Right ventricle myocardium superior (tissue), 1 donor: ENCODE measurements at places on chromosomes 7 and 10. TPM values are rescaled to one million over a fixed set of nuclear protein-coding genes. Genes with fewer than 3 reads are reported as not detected.

DNA sequence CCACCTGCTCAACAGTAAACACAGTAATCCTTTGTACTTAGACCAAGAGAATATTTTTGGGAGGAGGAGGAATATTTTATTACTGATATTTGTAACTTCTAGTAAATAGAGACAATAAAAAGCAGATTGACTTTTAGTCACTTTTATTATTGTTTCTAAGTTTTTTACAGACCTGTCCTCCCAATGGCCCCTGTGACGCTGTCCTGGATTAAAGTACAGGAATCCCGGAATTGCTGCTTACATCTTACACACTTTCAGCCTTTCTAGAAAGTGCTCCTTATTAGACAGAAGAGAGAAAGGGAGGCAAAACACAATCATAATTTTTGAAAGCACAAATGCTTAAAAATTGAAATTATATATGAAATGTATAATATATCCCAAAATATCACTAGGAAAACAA, 86.4 kb upstream of the PRKG1 start:
- no peak for DNase-seq

- no peak for DNase-seq
Measured at GRCh38 chr10:20618011-20618547, 279.0 kb downstream of the NEBL start.

DNA sequence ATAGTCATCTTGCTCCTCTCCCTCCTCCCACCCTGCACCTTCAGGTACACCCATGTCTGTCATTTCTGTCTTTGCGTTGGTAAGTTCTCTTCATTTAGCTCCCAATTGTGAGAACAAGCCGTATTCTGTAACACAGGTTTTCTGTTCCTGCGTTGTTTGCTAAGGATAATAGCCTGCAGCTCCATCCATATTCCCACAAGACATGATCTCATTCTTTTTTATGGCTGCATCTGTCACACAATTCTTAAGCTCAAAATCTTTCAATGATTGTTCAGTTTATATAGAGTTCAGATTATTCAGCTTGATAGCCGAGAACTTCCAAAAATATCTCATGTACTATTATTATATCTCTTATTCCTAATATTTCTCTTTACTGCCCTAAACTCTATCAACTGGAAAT, 16.0 kb upstream of the TMEM168 start:
- DNase-seq: no peak

- DNase-seq: no peak
Measured at GRCh38 chr10:106175760-106176377, 988.6 kb downstream of the SORCS1 start.

DRGX gene
- total RNA-seq: not detected

OPN4 gene
- total RNA-seq: 0.40 TPM

SEMA3E gene
- total RNA-seq: 0.27 TPM

IL6 gene
- 1.0 TPM for total RNA-seq

DNA sequence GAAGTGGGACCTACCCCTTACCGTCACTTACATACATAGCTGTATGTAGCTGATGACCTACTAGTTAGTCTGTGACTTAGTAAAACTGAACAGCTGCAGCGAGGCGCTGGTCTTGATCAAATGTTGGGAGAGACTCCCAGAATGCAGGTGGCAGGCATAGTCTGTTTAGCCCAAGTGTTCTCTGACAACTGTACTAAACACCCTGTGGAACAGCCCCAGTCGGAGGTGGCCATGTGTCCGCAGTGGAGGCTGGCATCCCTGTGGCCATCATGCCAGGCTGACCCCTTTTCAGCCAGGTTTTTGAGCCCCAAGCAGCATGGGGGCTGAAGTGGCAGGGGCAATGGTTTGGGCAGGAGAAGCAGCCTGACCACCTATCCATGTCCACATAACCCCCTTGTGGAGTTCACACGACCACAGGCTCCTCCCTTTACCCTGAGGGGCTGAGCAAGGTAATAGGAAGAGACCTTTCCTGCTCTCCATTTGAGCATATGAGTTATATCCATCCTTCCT, 7.2 kb downstream of the ADCY1 start:
- no peak for DNase-seq

AKR1D1 gene
- not detected for total RNA-seq

- DNase-seq: no peak
Measured at GRCh38 chr10:67782530-67782929, 55.5 kb downstream of the DNAJC12 start.

DNA sequence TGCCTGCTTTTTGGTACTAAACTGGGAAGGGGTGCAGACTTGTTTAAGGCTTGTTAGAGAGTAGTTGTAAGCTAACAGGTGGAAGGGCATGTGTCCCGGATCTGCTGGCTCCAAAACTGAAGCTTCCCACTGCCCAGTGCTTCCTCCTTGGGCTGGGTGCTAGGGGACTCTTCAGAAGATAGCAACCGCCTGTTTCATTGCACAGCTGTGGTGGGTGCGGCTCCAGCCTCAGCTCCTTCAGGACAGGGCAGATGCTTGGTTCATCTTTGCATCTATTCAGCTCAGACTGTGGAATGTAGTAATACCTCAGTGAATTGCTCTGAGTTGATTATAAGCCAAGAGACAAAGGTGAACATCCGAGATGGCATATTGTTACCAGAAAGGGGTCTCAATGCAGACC, 527.1 kb downstream of the TYW1 start:
- DNase-seq: no peak

VWA2 gene
- total RNA-seq: 0.08 TPM

DNA sequence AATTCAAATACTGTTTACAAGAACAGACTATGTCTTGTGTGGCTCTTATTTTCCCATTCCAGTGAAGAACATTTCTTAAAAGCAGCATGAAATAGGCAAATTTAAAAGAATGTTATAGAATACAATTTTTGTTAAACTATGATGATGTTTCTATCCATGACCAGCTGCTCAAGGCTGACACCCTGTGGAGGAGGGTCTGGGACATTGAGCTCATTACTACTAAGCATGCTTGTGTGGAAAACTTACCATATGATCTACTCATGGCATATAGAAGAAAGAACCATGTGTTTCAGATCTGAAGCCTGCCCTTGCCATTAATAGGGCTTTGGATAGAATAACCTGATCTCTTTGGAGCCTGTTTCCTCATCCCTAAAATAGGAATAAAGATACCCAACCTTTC, 125.0 kb downstream of the FOXP2 start:
- DNase-seq: no peak

GRCh38 chr10:89217057-89217990, 10.2 kb upstream of the CH25H start:
- DNase-seq: no peak

DNA sequence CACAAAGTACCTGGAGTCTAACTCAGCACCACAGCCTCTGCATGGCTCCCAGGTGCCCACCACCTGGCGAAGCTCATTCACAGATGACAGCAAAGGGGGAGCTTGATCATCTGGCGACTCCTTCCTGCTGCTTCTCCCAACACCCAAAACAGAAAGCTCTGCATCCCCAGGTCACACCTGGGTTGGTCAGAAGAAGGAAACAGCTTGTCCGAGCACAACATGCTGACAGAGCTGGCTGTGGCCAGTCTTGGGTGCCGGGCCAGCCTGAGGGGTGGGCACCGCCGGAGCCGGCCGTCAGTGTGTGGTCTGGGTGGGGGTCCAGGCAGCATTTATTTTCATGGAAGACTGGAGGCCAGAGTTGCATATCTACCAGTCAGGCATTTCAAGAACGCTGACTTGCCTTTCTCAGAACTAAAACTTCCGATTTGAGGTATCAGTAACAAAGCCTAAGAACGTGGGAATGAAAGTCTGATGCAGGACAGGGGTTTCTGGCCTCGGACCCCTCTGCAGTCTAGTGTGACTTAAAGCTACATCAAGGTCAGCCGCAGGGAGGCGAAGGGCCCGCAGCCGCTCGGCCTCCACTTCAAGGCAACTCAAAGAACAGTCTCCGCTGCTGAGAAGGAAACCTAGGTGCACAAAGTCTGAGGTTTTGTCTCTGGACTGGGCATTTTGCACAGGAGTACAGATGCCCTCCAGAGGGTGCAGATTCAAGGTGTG, 109.6 kb downstream of the CYTH3 start:
- DNase-seq: no peak

- no peak for DNase-seq
Measured at GRCh38 chr10:100551196-100551595, 15.5 kb downstream of the HIF1AN start.

GRCh38 chr7:41695661-41696322, 7.1 kb downstream of the INHBA start:
- DNase-seq: no peak

HIBADH gene
- total RNA-seq: 113 TPM

- DNase-seq: no peak
Measured at GRCh38 chr10:7520507-7521485, 110.0 kb upstream of the SFMBT2 start.

DNA sequence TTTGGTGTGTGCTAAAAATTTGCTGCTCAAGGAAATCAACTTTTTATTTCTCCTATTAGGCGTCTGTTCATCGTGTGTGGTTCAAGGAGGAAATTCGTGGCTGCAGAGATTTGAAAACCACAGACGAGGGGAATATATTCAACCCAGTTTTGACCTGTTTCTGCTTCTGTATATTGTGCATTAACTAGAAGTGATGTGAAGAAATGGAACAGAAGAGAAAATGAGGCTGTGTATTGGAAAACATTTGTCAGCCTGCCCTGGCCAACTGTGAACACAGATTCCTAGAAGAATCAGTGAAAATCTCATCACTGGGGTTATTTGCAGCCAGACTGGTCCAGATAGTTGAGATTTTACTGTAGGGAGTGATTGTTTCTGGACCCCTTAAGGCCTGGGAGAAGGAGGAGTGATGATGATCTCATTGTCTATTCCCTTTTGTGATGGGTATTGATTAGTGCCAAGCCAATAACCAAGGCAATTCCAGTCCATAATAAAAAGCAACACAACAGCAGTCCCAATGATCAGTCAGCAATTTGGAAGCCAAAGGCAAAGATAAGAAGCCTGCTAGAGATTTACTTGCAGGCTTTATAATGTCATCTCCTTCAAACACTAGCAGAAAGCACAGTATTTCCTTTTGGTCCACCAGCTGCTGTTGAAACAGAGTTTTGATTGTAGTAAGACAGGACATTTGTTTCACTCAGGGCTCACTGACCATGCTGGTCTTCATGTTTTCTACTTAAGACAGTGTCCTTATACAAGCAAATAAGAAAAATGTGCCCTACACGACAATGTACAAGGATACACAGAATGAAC, 339.4 kb downstream of the PRPF18 start:
- DNase-seq: no peak

LIPK gene
- total RNA-seq: not detected

MSMB gene
- total RNA-seq: not detected
